Esophagus squamous epithelium (tissue), 5 donors: ENCODE measurements at places on chromosomes 6 and 20. TPM values are rescaled to one million over a fixed set of nuclear protein-coding genes. Genes with fewer than 3 reads are reported as not detected.

DNA sequence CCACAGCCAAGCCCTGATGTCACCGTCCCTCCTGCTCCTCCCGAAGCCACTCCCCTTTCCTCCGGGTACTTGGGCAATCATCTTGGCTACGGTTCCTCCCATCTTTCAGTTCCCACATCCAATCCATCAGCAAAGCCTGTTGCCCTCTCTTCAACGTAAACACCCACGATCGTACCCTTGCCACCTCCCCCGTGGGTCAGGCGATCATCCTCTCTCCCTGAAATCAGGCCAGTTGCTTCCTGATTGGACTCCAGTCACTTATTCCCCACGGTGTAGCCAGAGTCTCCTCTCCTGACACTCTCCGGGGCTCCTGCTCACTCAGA is 44.5 kb downstream of the SULF2 start:
- no peak overlapping the region for H3K27ac ChIP-seq
- peaks cover 82% of the 10 kb centered on the region for H3K36me3 ChIP-seq
- H3K27me3 ChIP-seq = no peaks in the 10 kb centered on the region
- H3K4me3 ChIP-seq = no peak overlapping the region

- H3K27me3 ChIP-seq = no peaks in the 10 kb centered on the region
- no peak for DNase-seq
- H3K27ac ChIP-seq = peak overlapping the region; percentile 65
- peak overlapping the region; percentile 31 for H3K4me3 ChIP-seq
Observed at GRCh38 chr20:25750765-25751696, 54.4 kb upstream of the ZNF337 start.

DNA sequence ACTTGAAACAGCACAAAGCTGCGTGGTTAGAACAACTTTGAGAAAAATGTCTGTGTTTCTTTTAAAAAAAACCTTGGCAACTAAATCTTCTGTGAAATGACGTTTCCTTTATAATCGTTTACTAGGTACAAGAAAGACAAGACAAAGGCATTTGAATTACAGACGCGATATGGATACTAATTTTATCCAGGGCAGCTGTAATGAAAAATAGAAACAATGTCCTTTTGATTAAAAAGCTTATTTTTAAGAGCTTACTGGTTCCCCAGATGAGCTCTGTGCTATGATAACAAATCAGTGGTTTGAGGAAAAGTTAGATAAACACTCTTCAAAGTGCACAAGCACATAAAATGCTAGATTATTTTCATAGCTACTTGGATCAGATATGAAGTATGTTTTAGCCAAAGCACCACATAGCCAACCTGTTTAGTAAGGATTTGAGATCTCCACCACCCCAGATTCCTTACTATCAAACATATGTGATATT is 1.6 kb upstream of the SYNCRIP start:
- H3K27me3 ChIP-seq = no peaks in the 10 kb centered on the region
- peak overlapping the region; percentile 98 for H3K27ac ChIP-seq
- H3K4me1 ChIP-seq = peaks cover 37% of the 10 kb centered on the region
- DNase-seq = no peak

GRCh38 chr20:13638162-13638495 is 603 bp downstream of the TASP1 start:
- DNase-seq = no peak
- no peaks in the 10 kb centered on the region for H3K27me3 ChIP-seq
- H3K27ac ChIP-seq = peak overlapping the region; percentile 93
- H3K36me3 ChIP-seq = no peaks in the 10 kb centered on the region

- peaks cover 5% of the 10 kb centered on the region for H3K4me1 ChIP-seq
- no peak overlapping the region for H3K4me3 ChIP-seq
- DNase-seq = no peak
- H3K27ac ChIP-seq = no peak overlapping the region
- no peaks in the 10 kb centered on the region for H3K27me3 ChIP-seq
Observed at GRCh38 chr6:72863131-72863530, 241.3 kb downstream of the KCNQ5 start.

CEP57L1 gene
- total RNA-seq = 4.9 TPM

BEND6 gene
- total RNA-seq = not detected

GABRR1 gene
- not detected for total RNA-seq

STMND1 gene
- not detected for total RNA-seq
